Activated CD4-positive, alpha-beta T cell treated with anti-CD3 and anti-CD28 coated beads for 36 hours (primary cell): ENCODE measurements at places on chromosomes 6 and 20.

- DNase-seq = no peak
Measured at GRCh38 chr6:56220078-56220477, 27.3 kb downstream of the COL21A1 start.

DNA sequence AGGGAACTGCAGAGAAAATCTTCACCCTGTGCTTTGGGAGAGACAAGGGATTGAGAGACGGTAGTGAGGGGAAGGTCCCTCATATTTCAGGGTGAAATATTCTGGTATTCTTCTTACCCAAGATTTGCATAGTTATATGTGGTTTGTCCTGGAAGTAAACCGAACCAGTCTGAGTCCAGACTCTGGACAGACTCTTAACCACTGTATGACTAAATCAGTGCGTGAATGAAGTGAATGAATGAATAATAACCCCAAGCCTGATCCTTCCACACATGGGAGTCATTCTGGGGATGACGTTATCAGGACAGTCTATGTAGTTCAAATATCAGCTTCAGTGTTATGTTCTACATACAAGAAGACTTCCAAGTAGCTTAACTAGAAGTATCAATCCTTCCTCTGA is 690.7 kb downstream of the KIF16B start:
- no peak for DNase-seq

DNA sequence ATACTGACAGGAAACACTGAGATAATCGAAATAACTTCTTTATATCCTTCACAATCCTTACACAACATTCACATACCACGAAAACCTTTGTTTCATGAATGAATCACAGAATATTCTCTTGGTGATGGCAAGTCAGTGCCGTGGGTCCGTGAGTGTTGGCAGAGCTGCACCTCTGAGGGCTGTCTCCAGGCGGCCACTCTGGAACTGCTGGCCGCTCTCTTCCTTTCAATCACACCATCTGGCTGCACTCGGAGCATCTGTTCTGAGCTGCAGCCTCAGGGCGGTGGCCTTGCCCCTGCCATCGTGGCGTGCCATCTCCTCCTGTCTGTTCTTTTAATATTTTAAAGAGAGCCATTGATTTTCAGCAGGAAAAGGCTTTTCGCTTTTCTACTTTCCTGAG is 129.4 kb upstream of the AFDN start:
- no peak for DNase-seq

DNA sequence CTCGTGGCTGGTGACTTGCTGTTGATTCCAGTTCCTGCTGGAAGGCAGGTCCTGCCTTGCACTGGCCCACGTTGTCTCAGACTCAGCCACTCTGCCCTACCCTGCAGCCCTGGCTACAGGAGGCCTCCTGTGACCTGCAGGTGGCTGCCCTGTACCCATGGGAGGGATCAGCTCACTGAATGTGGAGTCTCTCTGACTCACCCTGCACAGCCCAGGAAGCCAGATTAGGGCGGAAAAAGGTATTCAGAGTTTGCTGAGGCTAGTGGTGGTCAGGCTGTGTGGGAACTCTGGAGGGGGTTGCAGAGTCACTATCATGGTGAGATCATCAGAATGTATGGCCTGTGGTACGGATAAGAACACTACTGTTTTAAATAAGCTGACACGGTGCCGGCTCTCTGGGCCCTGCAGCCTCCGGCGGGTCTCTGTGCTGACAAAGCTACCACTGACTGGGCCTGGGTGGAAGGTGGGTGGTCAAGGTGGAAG is 24.7 kb upstream of the PYGB start:
- peak; percentile 76 for DNase-seq

DNA sequence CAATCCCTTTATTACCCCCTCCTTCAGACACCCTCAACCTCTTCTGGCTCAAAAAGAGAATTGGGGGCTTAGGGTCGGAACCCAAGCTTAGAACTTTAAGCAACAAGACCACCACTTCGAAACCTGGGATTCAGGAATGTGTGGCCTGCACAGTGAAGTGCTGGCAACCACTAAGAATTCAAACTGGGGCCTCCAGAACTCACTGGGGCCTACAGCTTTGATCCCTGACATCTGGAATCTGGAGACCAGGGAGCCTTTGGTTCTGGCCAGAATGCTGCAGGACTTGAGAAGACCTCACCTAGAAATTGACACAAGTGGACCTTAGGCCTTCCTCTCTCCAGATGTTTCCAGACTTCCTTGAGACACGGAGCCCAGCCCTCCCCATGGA is 2.2 kb downstream of the TNF start:
- DNase-seq = no peak

GRCh38 chr6:87791485-87791884 is 89.5 kb upstream of the AKIRIN2 start:
- DNase-seq = no peak

GRCh38 chr6:105967917-105968602 is 118.1 kb upstream of the PRDM1 start:
- no peak for DNase-seq

GRCh38 chr6:14606353-14606752 is 488.8 kb downstream of the CD83 start:
- DNase-seq = no peak

DNA sequence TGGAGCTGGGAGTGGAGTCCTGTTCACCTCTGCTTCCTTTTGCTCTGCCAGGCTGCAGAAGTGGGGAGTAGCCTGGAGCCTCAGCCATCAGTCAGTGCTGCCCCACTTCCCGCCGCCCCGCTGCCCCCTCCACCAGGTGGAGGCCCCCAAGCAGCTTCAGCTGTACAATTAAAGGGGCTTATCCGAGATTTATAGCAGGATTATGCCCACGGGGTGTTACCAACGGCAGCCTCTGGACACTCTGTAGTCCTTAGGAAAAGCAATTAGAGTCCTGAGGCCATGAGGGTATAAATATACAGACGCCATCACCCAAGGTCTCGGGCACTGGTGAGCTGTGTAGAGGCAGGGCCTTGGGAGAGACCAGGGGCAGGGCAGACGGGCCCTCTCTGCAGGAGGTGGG is 55.4 kb downstream of the GRM4 start:
- DNase-seq = no peak

GRCh38 chr20:50357783-50358161 is 152.4 kb upstream of the PTPN1 start:
- no peak for DNase-seq

DNA sequence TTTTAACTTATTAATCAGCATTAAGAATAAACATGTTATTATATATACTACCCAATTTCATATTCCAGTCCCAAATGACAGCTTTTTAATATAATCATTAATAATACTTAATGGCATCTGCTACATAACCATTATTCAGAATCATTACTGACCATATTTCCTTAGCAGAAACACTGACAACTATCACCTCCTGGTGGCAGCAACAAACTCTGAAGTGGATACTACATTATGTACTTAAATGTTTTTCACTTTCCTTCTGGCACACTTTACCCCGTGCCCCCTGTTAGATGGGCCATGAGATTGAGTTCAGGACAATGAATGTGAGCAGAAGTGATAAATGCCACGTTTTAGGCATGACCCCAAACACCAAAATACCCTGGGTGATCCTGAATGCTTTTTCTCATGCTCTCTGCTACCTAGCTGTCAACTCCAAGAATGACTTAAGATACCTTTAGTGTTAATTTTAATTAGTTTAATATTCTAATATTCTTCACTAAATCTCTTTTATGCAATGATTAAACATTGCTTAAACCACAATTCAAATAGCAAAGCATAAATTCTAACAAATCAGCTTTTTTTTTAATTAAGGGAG is 77.1 kb downstream of the LMBRD1 start:
- no peak for DNase-seq
